ENCODE measurements at places on chromosomes 2 and 18.

- DNase-seq: no peak
Measured at GRCh38 chr2:21860907-21861306, 737.1 kb downstream of the TDRD15 start.

DNA sequence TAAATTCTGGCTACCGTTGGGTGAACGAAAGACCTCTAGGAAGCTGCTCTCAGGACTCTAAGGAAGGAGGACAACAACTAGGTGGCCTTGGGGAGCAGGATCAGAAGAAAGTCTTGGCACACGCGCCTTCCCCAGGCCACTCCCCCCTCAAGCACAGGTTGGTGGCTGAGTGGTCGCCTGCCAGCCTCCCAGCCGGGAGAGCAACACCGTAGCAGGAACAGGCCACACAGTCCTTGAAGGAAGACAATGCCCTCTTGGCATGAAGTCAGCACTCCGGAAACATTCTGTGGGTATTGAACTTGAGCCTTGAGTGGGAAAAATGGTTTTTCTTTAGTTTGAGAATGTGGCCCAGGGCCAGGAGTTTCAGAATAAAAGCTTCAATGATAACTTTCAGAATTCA lies 87.4 kb upstream of the AGAP1 start:
- DNase-seq: no peak

DNA sequence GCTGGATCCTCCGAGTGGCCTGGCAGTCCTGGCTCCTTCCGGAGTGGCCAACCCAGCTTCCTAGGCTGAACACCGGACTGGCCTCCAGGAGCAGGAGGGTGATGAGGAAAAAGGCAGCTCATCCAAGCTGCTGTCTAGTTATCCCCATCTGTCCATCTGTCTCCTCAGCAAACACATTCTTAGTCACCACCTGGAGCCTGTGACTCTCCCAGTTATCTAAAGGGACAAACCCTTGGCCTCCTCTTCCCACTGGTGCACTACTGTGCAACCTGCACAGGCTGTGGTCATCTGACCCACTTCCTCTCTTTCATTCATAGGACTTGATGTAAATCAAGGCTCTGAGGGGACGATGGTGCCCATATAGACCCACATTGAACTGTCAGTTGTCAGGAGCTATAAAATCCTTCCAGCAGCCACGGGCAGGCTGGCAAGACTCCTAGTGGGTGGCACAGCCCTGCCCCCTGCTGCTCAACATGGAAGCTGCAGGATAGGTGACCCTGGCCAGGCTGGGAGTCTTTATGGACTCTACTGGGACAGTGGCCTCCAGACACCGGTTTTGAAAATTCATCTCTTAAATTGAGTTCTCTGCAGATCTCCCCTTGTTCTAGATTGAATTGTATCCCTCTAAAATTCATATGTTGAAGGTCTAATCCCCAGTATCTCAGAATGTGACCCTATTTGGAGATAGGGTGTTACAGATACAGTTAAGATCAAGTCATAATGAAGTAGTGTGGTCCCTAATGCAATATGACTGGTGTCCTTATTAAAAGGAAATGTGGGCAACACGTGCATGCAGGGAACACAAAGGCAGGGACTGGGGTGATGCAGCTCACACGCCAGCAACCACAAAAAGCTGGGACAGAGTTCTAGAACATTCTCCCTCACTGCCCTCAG lies 29.3 kb upstream of the DUSP2 start:
- no peak for DNase-seq

GRCh38 chr2:220346919-220347318 lies 719.5 kb downstream of the SLC4A3 start:
- DNase-seq: no peak

GRCh38 chr2:43810888-43811287 lies 27.8 kb downstream of the ABCG5 start:
- DNase-seq: no peak

DNA sequence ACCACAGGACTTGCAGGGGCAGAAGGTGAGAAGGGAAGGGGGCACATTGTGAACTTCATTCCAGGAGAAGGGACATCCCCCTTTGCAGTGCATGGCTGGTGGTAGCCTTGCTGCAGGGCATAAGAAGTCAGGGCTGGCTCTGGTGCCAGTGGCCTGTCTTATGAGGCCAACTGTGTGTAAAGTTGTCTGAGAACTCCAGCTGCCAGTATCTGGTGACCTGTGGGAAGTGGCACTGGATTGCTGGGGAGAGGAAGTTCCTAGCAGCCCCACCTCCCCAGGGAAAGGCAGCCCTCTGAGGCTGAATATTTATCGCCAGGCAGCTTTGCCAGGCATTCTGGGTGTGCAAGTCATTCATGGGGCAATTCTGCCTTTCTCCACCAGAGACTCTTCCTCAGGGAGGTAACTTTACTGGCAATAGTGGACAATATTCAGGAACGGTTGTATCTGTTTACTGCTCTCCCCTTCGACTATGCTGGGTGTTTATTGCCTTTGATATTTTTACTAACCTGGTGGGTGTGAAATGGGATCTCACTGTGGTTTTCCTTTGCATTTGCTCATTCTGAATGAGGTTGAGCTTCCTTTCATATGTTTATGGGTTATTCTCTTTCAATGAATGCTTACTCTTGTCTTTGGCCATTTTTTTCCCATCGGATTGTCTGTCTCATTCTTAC lies 12.3 kb downstream of the TRPM8 start:
- DNase-seq: no peak

DNA sequence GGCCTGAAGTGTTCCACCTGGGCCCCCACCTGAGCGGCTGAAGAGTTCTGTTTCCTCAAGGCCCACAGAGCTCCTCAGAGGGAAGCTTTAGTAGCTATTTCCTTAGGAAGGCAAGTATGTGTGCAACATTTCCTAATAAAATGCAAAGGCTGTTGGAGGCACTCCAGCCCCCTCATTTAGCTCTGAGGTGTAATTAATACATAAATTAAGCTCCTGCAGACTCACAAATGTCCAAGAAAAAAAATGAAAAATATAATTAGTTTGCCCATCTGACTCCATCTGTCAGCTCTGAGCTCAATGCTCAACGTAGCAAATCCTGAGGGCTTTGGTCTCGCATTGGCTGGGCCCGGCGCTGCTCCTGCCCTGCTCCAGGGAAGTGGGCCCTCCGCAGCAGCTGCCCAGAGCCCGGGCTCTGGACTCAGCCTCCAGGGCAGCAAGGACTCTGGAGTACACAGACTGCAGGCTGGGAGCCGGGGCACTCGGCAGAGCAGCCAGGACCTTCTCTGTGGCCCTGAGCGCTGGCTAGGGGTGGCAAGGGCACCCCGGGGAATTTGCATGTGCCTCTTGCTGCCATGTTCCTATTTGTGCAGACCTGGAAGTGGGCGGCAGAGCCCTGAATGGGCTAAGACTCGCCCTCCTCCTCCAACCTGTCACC lies 23.4 kb upstream of the C1QL2 start:
- no peak for DNase-seq

DNA sequence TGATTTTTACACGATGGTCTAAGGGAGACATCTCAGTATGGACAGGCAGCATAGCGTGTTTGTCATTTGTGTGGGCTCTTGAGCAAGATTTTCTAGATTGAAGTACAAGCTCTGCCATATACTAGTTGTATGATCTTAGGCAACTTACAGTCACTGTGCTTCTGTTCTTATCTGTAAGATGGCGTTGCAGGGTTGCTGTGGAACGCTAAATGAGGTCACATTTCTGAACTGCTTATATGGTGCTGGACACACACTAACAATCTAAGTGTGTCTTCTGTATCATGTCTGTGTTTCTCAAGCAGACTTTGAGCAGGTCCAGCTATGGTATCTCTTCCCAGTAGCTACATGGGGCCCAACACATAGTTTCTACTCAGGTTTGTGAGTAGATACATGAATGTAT lies 29.2 kb downstream of the PARD3B start:
- DNase-seq: no peak

DNA sequence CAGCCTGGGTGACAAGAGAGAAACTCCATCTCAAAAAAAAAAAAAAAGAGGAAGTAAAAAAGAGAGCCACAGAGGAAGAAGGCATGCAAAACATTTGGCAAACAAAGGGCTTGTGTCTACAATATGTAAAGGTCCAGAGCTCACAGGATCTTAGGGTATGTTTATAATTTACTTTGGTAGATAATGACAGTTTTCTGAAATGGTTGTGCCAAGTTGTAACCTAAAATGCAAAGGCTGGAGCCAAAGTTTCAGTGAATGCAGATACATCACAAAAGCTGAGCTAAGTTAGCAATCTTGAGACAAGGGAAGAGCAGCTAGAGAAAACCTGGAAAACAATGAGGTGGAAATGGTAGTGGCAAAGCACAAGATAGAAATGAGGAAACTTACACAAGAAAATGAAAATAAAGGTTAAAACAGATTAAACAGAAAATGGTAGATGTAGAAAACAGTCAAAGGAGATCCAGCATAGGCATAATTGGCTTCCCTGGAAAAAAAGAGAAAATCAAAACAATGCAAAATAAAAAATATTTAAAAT lies 77.5 kb upstream of the HK2 start:
- DNase-seq: no peak

DNA sequence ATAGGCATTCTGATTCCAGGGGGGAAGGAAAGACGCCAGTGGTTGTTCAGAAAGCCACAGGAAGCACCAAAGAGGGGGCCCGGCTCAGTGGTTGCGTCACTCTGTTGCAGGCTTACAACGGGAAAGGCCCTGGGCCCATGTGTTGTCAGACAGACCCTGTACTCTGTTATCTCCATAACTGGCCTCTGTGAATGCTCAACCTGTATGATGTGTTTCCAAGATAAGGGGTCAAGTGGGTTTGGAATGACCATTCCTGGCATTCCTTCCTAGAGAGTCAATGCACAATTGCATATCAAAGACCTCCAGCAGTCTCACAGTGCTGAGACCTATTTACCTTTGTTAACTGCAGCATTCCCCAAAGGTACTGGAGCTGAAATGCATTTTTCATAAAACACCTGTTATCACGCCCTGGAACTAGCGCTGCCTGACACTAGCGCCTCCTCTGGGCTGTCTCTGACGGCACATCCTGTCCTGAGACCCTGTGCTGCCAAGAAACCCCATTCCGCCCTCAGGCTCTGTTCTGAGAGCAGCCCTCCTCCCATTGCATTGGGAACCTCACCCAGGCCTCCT lies 13.2 kb upstream of the LRRFIP1 start:
- DNase-seq: no peak

DNA sequence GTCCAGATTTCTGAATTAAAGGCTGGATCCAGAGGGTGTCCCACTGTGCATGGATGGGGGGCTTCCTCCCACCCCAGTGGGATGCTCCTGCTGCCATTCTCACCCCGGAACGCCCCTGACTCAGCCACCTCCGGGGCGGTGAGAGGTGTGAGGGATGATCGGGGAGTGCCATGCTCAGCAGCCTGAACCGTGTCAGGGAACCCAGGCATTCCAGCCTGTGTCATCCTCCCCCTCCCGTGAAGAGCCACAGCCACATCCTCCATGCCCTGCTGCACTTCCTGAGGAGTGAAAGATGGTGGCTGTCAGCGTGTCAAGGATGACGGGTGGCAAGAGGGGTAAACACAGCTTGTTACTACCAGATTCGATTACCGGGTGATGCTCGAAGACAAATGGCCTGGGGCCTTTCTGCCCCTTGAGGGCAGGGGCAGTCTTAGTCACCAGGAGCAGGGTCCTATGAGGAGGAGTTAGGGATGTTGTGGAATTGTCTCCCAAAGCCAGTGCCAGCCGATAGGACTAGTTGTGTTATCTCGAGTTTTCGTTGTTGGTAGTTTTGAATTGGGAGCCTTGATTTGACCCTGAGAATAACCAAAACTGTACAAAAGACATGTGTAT lies 80.8 kb downstream of the TCF7L1 start:
- no peak for DNase-seq
